ENCODE measurements at places on chromosomes 13 and 19.

- no peak for DNase-seq
Observed at GRCh38 chr13:59671881-59672280, 491.8 kb downstream of the DIAPH3 start.

DNA sequence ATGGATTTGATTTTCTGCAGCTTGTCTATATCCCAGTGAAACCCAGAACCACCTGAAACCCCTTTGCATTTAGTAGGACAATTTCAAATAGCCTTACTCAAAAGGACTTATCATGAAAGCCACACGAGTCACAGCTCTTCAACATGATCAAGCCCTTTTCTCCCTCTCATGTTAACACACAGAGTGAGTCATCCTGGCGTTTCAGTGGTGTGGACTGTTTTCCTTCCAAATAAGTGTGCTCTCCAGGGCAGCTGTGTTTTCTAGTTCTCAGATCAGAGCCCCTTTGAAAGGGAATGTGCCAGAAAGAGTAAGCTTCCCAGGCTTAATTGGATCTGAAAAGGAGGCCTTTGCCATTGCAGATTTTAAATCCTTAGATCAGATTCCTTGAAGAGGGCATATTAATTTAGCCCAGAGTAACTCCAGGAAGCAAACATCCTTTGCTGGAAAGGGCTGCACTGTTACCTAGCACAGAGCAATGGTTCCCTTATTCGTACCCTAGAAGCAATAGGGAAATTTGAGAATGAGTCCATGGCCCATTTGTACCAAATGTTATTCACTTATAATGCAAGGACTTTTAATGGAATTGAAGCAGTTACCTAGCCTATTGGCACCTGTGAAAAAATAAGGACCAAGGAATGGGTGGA, 51.3 kb downstream of the ERICH6B start:
- DNase-seq = no peak

- no peak for DNase-seq
Observed at GRCh38 chr19:33823341-33823740, 26.7 kb downstream of the KCTD15 start.

GRCh38 chr19:12997967-12998940, 3.0 kb downstream of the NFIX start:
- DNase-seq = no peak

DNA sequence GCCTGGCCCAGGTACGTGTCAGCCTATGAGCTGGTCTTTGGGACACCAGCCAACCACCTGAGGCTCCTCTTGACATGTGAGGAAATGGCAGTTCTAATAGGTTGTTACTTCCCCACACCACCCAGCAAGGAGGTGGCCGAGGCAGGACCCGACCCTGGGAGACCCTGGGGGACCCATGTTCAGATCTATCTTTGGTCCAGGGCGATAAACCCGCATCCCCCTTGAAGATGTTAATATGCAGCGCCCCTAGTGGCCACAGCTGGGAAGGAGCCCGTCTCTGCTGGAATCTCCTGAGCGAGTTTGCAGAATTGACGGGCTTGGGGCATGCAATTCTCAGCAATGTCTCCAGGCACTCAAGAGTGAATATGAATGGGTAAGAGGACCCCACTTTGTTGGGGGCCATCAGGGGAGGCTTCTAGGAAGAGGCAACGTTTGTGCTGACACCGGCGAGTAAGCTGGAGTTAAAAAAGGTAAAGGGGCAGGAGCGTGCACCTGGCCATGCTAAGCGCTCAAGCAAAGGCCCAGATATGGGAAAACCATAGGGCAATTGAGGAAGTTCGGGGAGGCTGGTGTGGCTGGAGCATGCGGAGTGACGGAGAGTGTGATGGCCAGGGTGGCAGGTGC, 1.5 kb upstream of the MYO1F start:
- DNase-seq = peak; percentile 94

GRCh38 chr19:38806371-38806770, 6.4 kb downstream of the LGALS4 start:
- DNase-seq = no peak

- DNase-seq = peak; percentile 73
Observed at GRCh38 chr19:17530586-17530985, 19.1 kb downstream of the PGLS start.

DNA sequence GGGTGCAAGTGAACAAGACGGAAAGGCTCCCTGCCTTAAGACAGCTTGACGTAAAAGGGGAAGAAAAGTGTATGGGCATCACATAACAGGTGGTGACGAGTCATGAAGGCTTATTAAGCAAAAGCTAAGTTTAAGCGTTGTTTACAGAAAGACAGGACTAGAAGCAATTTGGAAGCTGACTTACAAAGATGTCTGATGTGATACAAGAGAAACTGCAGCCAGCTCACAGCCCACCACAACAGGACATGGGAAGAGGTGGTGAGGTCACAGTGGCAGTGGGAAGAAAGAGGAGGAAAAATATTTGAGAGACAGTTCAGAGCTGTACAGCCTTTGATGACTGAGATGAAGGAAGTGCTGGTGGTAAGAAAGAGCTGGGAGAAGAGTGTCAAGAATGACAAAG, 181.6 kb downstream of the KLF12 start:
- DNase-seq = no peak

DNA sequence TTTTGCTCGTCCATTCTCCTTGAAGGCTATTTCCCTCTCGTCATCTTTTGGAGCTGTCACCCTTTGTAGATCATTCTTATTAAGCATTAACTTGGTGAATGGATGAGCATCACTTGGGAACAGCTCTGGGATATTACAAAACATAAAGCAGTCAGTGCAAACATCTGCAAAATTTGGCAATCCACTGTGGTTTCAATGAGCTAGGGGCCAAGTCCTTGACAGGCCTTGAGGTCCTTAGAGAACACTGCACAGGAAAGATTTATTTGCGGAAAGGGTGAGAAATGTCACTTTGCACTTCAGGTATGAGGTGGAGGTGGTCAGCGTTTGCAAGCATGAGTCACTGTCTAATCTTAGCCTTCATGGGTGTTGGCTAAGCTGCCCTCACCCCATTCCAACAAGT, 239.7 kb upstream of the MAB21L1 start:
- DNase-seq = no peak

DNA sequence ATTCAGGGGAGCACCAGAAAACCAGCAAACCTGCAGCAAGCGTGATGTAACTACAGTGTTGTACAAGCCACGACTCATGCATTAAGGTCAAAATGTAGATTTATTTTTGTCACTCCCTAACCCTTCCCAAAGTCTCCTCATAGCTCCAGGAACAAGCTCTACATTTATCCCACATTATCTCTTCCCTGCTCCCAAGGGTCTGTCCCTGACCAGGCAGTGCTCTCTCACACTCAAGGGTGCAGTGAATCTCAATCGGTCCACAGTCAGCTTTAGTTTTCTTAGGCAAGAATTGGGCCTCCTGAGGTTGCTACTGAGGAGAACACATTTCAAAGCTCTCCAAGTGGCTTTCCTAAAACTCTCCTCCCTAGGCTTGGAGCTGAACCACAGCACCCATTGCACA, 219.4 kb downstream of the NHLRC3 start:
- DNase-seq = no peak

DNA sequence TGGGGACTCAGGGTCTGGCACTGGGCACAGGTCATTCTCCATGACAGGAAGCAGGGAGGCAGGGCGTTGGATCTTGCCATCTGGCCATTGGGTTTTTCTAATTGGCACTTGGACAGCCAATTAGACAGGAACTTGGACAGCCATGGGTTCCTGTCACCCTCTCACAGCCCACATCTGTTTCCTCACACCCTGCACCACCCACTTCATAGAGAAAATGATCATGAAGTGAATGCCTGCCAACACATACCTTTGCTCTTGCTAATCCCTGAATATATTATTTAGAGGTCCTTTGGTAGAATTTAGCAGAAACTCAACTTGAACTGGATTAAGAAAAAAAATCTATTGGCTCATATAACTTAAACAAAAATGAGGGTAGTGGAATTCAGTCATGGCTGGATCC, 4.9 kb upstream of the OLFM2 start:
- DNase-seq = no peak

DNA sequence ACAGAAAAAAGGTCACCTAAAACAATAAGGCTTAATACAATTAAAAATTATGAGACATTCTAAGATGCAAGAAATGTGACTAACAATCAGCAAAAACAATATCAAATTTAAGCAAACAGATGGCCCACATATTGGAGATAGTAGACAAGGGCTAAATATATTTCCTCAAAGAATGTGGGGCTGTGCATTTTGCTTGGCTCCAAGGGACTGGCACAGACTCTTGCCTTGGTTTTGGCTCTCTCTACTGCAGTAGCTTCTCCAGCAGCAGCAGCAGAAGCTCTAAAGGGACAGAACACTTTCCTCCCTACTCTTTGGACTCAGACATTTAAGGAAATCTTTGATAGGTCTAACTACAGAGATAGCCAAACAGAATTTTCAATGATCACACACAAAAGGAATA, 38.2 kb upstream of the ZNF780A start:
- DNase-seq = no peak

DNA sequence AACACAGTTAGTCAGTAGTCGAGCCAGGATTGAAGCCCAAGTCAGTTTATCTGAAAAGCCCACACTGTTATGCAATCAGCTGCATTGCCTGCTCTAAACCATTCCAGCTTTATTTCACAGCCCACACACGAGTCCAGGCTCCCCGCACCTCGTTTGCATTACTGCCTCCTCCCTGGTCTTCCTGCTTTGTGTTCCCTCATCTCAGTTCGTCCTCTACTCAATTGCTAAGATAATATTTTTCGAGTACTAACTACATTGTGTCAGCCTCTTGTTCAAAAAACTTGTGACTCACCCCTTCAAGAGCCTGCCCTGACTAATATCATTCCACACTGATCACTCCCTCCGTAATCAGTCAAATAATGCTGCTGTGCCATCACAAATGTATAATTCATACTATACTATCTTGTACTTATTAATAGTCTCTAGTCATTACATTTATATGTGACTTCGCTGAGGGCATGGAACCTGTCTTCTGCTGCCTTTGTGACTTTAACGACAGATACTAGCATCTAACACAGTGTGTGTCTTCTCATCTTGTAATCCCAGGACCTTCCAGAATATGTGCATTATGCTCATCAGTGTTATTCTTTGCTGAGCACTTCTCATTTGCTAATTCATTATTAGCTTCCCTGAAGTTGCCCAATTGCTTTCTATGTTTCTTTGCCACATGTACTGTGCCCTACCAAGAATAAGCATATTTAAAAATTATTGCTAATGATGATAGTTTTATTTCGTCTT, 26.2 kb upstream of the WDFY2 start:
- DNase-seq = no peak

DNA sequence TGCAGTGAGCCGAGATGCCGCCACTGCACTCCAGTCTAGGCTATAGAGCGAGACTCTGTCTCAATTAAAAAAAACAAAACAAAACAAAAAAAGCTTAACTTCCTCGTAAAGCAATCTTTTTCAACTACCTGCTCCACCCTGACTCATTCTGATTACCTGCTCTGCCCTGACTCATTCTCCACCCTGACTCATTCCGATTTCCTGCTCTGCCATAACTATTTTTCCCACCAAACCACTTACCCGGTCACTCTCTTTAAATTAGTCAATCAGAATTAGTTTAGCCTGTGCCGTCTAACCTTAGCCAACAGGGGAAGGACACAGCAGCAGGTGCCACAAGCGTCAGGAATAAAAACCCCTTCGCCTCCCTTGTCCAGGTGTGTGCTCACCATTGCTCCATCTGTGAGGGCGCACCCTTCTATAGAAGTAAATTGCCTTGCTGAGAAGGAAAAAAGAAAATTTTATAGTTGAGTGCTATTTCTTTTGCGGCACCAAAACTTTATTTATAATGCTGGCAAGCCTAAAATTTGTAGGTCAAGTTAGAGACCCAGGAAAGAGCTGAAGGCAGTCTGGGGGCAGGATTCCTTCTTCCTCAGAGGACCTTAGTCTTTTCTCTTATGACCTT, 1.7 kb upstream of the IFT88 start:
- DNase-seq = peak; percentile 22

- no peak for DNase-seq
Observed at GRCh38 chr13:76668141-76668540, 218.1 kb downstream of the KCTD12 start.

- DNase-seq = no peak
Observed at GRCh38 chr13:97234742-97235141, 12.6 kb downstream of the MBNL2 start.

DNA sequence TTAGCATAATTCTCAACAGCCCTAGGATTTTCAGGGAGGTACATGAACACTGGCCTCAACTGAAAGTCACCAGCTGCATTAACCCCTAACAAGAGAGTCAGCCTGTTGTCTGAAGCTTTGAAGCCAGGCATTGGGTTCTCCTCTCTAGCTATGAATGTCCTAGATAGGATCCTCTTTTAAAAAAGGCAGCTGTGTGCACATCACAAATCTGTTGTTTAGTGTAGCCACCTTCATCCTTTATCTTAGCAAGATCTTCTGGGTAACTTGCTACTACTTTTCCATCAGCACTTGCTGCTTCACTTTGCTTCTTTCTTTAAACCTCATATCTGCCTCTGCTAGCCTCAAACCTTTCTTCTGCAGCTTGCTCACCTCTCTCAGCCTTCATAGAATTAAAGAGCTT, 1692.1 kb downstream of the EFNB2 start:
- no peak for DNase-seq

DNA sequence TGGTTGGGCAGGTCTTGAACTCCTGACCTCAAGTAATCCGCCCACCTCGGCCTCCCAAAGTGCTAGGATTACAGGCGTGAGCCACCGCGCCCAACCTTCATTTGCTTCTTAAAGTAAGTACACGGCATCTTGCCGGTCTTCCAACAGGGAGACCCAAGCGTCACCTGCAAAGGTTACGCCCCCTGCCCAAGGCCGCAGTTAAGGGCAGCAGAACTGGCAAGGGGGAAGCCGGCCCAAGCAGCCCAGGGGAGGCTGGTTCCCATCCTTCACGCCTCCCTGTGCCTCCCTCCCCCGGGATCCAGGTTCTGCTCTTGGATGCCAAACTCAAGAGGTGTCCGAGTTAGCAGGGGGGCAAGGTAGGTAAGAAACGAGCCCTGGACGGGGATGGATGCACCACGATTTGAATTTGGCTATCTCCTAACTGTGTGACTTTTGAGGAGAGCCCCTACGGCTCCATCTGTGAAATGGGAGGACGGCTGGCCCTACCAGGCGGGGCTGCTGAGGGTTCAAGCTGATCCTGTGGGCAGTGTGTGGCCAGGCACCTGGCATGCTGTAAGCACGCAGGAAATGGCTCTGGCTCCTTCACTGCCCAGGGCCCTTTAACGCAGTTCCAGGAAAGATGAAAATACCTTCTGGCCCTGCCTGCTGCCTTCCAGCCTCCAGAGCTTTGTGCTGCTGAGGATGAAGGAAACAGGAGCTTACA, 9.0 kb downstream of the RFX1 start:
- no peak for DNase-seq

- DNase-seq = no peak
Observed at GRCh38 chr13:23644126-23644419, 73.9 kb downstream of the TNFRSF19 start.

- DNase-seq = no peak
Observed at GRCh38 chr13:77898097-77898496, 20.5 kb downstream of the EDNRB start.

GRCh38 chr13:69856331-69856730, 251.3 kb upstream of the ATXN8OS start:
- peak; percentile 83 for DNase-seq

- no peak for DNase-seq
Observed at GRCh38 chr19:15913830-15914229, 16.0 kb upstream of the CYP4F2 start.

All from GM23338 (cell line).